ENCODE measurements at places on chromosomes 13 and 19. TPM values are rescaled to one million over a fixed set of nuclear protein-coding genes. Genes with fewer than 3 reads are reported as not detected.

Gene CGB3
- total RNA-seq: not detected

Gene ADAMTSL5
- total RNA-seq: 22.9 TPM

Gene LRRC4B
- total RNA-seq: 0.92 TPM

Gene MEX3D
- 9.6 TPM for total RNA-seq

Gene IZUMO2
- total RNA-seq: not detected

Gene KCTD12
- 42.8 TPM for total RNA-seq

Gene C19orf81
- 2.5 TPM for total RNA-seq

Gene TMEM59L
- total RNA-seq: 2.8 TPM

Gene MYBPC2
- 0.08 TPM for total RNA-seq

- no peak for DNase-seq
Observed at GRCh38 chr13:98483601-98484288, 93.2 kb downstream of the STK24 start.

- no peak for DNase-seq
Observed at GRCh38 chr19:4568886-4569285, 9.4 kb upstream of the SEMA6B start.

DNA sequence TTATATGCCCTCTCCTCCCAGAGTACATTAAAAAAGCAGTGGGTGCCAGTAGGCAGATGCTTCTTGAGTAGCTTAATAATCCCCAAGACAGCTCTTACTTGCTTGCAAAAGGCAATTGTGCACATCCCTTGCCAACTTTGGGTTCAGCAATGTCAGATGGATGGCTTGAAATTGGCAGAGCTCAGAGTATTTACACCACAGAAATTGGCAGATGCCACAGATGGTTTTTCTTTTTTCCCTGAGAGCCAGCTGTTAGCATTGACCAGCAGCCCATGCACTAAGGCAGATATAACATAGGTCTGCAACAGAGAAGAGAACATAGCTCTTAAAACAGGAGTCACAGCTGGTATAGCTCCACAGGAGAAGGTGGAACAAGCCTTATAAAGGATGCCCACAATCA is 18.4 kb upstream of the RNASEH2B start:
- DNase-seq: no peak

DNA sequence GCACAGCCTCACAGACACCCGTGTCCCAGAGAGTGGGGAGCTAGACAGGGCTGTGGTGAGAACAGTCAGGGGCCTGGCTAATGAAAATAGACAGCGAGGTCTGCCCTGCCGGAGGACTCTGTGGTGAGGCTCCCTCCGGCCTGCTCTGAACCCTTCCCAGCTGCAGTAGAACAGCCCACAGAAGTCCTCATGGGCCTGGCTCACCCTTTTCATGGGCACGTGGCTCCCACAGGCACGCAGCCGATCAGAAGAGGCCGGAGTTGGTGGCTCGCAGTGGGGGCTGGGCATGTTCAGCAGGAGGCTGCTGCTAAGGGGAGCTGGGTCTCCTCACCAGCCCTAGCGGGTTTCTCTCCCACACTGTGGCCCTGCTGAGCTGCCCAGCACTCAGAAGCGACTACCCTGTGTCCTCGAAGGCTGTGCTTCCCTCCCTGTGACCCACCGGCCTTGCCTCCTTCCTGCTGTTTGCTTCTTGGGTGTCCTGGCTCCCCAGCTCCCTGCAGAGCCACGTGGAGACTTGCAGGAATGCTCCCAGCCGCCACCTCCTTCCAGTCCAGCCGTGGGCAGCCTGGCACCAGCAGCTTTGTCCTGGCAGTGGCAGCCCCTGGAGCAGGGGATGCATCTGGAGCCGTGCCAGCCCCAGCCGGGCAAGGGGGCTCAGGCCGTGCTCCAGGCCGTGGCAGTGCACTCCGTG is 138.7 kb downstream of the KDM4B start:
- no peak for DNase-seq

- DNase-seq: no peak
Observed at GRCh38 chr19:19171821-19172532, 1.9 kb upstream of the MEF2B start.

- DNase-seq: no peak
Observed at GRCh38 chr13:102868366-102868936, 22.6 kb downstream of the ERCC5 start.

- DNase-seq: no peak
Observed at GRCh38 chr13:64767054-64767453, 2463.1 kb downstream of the PCDH9 start.

GRCh38 chr13:41751277-41751676 is 209.6 kb downstream of the VWA8 start:
- no peak for DNase-seq

DNA sequence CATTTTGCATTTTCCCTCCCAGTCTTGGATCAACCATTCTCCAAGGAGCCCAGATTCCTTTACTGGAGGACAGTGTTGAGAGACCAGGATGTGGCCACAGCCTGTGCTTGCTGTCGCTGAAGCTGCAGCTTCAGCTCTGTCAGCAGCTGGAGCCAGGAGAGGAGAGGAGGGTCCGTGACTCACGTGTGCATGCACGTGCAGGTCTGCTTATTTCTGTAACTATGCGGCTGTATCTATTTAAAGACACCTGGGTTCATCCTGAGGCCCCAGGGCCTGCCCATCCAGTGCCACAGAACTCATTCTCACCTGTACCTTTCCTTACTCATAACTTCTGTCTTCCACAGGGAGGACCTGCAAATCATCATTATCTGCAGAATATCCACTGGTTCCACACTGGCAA is 8.2 kb upstream of the LAMP1 start:
- DNase-seq: no peak

DNA sequence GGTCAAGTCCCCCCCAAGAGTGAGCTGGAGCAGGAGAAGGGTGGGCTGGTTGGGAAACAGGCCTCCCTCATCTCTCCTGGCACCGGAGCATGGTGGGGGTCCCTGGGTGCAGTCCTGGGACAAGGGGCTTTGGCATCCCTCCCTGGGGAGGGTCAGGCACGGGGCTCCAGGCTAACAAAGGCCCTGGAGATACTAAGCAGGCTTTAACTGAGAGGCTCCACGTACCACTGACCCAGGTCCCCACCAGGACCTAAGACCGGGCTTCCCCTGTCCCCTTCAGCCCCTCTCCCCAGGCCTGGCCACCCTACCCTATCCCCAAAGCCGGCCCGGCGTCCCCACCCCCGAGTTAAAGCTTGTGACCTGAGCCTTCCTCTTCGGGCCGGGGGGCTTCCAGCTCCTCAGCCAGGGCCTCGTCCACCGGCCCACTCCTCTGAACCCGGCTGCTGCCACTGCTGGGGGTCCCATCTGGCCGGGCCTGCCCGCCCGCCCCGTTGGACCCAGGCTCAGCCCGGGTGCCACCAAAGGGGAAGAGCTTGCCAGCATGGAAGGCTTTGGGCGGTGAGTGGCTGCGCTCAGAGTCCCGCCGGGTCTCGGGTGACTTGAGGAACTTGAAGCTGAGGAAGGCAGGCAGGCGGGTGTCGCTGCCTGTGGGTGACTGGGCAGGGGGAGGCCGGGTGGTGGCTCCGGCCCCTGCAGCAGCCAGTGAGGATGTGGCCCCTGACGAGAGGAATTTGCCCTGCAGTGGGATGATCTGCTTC is 10.1 kb downstream of the ANO8 start:
- no peak for DNase-seq

DNA sequence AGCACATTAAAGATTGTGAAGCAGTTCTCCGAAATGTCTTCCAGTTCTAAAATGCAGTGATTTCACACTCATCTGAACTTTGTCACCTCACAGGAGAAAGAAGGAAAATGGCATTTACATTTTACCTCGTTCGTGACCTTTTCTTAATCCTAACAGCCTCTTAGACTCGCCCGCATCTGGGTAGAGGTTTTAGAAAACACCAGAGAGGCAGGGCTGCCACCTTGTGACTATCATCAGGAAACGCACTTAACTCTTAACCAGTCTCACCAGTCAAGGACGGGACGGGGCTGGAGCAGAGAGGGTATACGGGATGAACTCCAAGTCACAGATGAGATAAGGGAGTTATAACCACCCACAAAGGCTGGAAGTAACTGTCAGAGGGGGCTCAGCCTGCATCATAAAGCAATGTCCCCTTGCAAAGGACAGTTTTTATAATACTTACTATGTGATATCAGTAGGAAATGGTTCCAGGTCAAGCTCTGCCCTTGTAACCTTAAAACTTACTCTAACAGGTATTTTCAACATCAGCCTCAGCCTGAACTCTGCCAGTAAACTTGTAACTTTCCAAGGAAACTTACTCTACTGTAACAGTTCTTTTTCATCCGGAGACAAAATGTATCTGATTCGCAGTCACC is 8.6 kb upstream of the CEACAM6 start:
- DNase-seq: peak; percentile 79

- no peak for DNase-seq
Observed at GRCh38 chr19:2963122-2963521, 14.2 kb upstream of the TLE6 start.

GRCh38 chr19:34767951-34768350 is 5.1 kb downstream of the ZNF599 start:
- DNase-seq: no peak

DNA sequence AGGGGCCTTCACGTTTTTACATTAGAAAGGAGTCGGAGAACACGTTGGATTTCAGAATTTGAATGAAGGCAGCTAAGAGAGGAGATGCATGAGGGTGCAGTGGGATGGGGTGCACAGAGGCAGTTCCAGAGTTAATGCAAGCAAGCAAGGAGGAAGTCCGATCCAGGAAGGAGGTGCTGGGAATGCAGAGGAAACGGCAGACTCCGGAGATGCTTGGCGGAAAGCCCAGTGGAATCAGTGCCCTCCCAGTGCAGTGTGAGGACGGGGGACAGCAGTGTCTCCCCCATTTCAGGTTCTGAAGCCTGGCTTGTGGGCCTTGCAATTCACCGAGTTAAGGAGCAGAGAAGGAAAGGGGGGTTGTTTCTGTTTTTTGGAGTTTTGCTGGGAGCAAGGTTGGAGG is 100.4 kb downstream of the COL4A2 start:
- DNase-seq: no peak

DNA sequence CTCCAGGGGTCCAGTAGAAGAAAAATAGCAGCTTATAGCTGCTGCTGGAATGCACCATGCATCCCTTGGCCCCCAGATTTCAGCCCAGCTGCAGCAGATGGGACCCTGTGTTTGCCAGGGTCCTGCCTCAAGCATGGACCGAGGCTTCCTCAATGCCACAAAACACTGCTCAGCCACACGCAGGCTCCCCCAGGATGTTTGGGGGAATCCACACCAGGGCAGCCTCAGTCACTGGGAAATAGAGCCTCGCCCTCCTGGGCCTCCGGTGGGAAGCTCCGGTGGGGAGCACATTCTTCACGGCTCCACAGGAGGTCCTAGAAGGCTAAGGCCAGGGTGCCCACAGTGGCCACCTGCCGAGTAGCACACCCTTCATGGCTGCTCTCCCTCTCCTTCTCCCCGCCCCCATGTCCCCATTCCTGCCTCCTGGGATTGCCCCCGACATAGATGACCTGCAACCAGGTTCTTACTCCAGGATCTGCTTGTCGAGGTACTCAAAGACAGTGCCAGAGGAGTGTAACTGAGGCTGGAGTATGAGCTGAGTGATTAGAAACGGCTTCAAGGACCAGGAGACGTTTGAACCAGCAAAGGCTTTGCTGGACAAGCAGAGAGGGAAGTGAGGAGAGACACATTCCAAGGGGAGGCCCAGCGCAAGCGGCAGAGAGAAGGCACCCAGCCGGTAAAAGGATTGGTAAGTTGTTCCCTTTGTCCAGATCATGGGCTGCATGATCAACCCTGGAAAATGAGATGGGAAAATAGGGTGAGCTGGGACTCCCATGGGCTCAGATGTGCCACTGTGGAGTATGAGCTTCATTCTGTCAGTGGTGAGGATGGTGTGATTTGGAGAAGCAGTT is 110.7 kb upstream of the UQCRFS1 start:
- no peak for DNase-seq

DNA sequence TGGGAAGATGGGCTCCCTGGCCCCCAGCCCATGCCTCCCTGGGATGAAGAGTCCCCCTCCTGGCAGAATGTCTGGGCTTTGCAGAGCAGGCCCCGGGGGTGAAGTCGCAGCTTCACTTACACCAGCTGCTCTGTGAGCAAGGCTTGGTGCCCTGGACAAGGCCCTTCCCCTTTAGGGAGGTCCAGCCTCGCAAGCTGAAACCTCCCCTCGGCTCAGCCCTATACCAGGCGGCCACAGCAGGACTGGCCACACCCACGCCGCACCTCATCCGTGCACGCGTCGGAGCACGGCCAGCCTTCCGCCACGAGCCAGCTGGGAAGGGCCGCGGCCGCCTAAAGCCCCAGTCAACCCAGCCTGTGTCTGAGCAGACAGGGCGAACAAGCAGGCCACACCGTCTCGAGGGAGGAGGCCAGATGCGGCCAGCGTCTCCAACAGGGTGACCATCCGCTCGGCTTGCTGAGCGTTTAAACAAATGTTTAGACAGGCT is 83.2 kb upstream of the MCF2L start:
- DNase-seq: peak; percentile 92

DNA sequence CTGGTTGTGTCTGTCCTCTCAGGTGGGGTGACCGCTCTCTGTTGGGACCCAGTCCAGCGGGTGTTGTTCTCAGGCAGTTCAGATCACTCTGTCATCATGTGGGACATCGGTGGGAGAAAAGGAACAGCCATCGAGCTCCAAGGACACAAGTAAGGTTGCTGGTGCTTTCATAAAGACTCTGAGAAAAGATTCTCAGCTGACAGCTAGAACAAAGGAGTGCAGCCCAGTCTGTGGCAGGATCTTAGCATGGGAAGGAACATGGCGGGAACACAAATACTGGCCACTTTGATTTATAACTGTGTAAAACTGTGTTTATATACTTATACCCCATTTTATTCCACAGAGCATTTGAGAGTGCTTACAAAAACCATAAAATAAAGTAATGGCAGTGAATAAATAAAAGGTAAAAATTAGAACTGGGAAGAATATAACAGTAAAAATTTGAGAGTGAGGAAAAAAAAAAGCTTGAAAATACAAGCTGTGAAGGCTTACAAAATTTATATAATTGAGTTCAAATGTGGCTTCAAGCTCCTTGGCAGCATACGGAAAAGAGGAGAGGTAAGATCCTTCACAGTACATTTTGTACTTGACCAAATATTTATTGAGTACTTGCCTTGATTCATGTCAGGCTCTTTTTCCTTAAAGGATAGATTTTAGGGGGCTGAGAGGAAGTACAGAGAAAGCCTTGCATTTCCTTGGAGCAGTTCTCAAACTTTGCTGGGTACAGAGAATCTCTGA is 64.8 kb downstream of the DHRS12 start:
- no peak for DNase-seq

GRCh38 chr13:46486270-46486669 is 66.7 kb upstream of the LRCH1 start:
- DNase-seq: no peak

DNA sequence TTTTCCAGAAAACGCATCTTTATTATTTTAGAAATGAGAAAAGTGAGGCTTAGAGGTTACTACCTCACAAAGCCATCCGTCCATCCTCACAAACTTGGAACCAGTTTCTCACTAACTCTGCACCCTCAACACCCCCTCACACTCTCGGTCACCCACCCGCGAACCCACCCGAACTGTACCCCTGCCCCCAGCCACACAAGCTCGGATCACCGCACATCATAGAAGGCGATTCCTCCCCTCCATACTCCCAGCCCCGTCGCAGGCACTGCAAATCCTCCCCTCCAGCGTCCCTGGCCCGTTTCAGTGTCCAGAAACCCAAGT is 238 bp downstream of the ZNF260 start:
- DNase-seq: no peak

- no peak for DNase-seq
Observed at GRCh38 chr19:33740811-33741396, 55.8 kb upstream of the KCTD15 start.

GRCh38 chr19:7870571-7871436 is 3.4 kb downstream of the PRR36 start:
- peak; percentile 1 for DNase-seq

Data from Right ventricle myocardium inferior (tissue), 1 donor.